ENCODE measurements at places on chromosomes 5 and 9. TPM values are rescaled to one million over a fixed set of nuclear protein-coding genes. Genes with fewer than 3 reads are reported as not detected.
A peak's percentile ranks its signal among the peaks of the same experiment; 100 is the strongest.

Gene PCDHA6
- total RNA-seq: 3.4 TPM

Gene LRRC19
- total RNA-seq: not detected

Gene KCNV2
- not detected for total RNA-seq

Gene SEMA5A
- 3.4 TPM for total RNA-seq

Gene SPRY4
- total RNA-seq: 6.7 TPM

Gene KIF4B
- total RNA-seq: not detected

Gene TGFBR1
- 10.5 TPM for total RNA-seq

Gene SLC6A7
- not detected for total RNA-seq

Gene SRP19
- 42.3 TPM for total RNA-seq

Gene NR2F1-AS1
- 4.9 TPM for total RNA-seq

Gene SMAD5
- total RNA-seq: 35.0 TPM

Gene SHC3
- total RNA-seq: 5.7 TPM

Gene PCA3
- total RNA-seq: not detected

Gene SH3GL2
- 0.78 TPM for total RNA-seq

Gene IPPK
- total RNA-seq: 6.3 TPM

Gene TXNDC8
- not detected for total RNA-seq

DNA sequence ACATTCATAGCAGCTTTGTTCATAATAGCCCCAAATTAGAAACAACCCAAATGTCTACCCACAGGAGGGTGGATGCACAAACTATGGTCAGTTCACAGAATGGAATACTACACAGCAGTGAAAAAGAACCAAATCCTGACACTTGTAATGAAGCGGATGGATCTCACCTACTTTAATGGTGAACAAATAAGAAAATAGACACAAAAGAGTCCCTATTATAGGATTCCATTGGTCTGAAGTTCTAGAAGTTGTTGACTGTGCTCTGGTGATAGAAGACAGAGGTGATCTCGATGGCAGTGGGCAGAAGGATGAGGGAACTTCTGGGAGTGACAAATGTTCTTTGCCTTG lies 20.6 kb upstream of the LAMC3 start:
- H3K27me3 ChIP-seq: no peaks in the 10 kb centered on the region
- no peaks in the 10 kb centered on the region for H3K36me3 ChIP-seq
- H3K4me1 ChIP-seq: no peaks in the 10 kb centered on the region
- DNase-seq: no peak
- H3K27ac ChIP-seq: no peak overlapping the region

DNA sequence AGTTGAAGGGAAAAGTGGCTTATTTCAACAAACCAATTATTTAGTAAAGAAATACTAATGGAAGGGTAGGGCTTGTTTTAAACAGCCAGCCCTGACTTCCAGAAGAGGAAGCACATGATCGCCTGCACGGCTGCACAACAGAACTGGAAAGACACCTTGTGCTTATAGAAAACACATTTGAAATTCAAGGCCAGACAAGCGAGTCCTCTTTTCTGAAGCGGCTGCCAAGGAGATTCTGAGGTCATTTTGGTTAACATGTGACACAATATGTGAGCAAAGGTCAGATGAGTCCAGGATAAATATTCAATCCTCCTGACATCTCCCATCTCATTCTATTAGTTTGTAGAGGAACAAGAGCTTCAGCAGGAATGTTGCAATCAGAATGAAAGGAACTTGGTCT lies 461.4 kb upstream of the ST8SIA4 start:
- H3K4me1 ChIP-seq: no peaks in the 10 kb centered on the region
- no peaks in the 10 kb centered on the region for H3K36me3 ChIP-seq
- H3K27me3 ChIP-seq: no peaks in the 10 kb centered on the region
- peak; percentile 11 for DNase-seq
- H3K27ac ChIP-seq: no peak overlapping the region
- no peak overlapping the region for H3K4me3 ChIP-seq

- no peak overlapping the region for H3K27ac ChIP-seq
- no peak for DNase-seq
- no peak overlapping the region for H3K4me3 ChIP-seq
- H3K4me1 ChIP-seq: no peaks in the 10 kb centered on the region
- H3K36me3 ChIP-seq: no peaks in the 10 kb centered on the region
Observed at GRCh38 chr5:43772764-43773477, 169.9 kb downstream of the NNT start.

GRCh38 chr5:74567411-74567995 lies 73.0 kb downstream of the ENC1 start:
- peak overlapping the region; percentile 59 for H3K27ac ChIP-seq
- H3K27me3 ChIP-seq: no peaks in the 10 kb centered on the region
- no peak for DNase-seq
- H3K36me3 ChIP-seq: no peaks in the 10 kb centered on the region
- H3K4me1 ChIP-seq: peaks cover 4% of the 10 kb centered on the region

DNA sequence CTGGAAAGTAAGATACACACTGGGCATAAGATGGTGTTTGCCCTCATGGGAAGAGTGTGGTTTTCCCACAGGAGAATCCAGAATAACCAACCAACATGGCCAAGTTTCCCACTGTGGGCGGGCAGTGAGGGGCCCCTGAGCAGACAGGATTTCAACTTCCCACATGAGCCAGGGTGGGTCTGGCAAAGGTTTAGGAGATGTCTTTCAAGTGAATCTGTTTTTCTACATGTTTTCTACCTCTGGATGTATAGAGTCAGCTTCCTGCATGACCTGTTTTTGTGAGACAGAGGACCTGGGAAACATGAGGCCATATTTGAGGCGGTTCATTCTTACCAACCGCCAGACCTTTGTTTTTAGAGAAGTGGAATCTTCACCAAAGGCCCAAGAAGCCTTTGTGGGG lies 100.5 kb downstream of the TLE4 start:
- no peak for DNase-seq
- peaks cover 3% of the 10 kb centered on the region for H3K4me1 ChIP-seq
- no peak overlapping the region for H3K4me3 ChIP-seq
- H3K27me3 ChIP-seq: no peaks in the 10 kb centered on the region

DNA sequence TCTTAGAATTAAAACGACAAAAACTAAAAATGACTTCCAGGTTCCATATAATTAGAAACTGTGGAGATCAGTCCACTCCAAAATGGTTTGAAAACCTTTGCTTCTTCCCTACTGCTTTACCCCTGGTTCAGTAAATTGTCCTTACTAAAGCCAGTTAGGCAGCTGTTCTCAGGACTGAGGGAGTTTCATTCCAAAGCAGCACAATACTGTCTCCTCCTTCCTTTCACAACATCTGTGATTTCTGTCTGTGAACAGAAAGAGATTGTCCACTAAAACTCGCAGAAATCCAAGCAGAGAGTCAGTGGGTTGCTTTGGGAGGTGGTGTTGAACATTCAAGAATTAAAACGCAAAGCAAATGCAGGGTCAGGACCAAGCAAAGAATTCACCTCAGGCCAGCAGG lies 740.8 kb upstream of the ZNF608 start:
- H3K27me3 ChIP-seq: no peaks in the 10 kb centered on the region
- no peak overlapping the region for H3K4me3 ChIP-seq
- H3K27ac ChIP-seq: no peak overlapping the region
- no peaks in the 10 kb centered on the region for H3K36me3 ChIP-seq
- peaks cover 11% of the 10 kb centered on the region for H3K4me1 ChIP-seq

DNA sequence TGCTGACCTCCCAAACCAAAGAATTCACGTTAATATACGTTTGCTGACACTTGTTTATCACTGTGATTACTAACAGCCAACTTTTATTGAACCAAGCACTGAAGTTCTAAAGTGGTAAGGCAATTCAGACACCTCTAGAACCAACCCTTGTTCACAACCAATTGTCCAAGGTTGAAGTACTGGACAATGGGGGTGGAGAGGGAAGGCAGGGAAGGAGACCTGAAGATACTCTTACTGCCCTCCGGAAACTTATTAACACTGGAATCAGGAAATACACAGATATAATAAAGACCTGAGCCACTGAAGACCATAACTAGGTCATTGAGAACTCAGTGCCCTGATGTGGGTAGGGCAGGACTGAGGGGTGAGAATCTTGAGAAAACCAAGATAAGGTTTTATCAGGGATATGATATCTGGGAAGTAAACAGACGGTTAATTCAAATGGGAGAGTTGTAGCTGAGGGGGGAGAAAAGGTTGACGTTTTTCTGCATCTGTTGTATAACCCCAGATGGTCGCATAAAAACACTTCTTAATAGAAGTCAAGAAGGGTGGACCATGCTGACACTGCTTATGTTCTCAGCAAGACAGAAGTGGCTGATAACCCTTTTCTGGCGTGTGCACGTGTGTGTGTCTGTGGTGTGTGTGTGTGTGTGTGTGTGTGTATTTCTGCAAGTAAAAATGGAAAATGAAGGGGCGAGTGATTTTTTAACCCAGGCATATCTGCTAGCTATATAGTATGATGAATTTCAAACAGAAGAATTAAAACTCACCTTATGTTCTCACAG lies 125.9 kb downstream of the LHFPL2 start:
- no peak overlapping the region for H3K4me3 ChIP-seq
- DNase-seq: no peak
- H3K27me3 ChIP-seq: no peaks in the 10 kb centered on the region

DNA sequence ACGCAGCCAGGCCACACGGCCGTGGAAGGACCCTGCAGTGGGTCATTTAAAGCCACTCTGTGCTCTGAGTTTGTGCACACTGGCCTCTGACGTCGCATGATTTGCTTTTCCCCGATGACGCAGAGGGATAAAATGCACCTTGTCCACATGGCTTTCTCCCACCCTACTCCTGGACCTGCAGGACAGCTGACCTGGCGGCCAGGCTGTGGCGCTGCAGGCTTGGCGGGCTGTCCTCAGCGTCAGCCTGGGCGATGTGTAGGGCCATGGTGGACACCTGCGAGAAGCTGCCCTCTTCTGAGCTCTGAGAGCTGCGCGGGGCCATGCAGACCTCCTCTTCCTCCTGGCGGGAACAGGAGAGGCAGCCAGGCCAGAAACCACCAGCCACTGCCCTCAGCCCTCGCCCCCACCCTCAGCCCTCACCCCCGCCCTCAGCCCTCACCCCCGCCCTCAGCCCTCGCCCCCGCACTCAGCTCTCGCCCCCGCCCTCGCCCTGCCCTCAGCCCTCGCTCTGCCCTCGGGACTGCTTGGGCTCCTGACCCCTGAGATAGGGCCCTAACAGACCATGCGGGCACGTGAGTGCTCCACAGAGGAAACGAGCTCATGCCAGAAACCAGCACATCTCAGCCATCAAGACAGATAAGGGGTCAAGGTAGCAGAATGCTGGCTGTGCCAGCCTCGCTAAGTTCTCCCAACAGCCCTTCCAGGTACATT lies 20.0 kb upstream of the SCGB3A1 start:
- no peak for DNase-seq
- no peaks in the 10 kb centered on the region for H3K4me1 ChIP-seq
- no peak overlapping the region for H3K4me3 ChIP-seq
- no peaks in the 10 kb centered on the region for H3K27me3 ChIP-seq

- no peak overlapping the region for H3K27ac ChIP-seq
- no peaks in the 10 kb centered on the region for H3K4me1 ChIP-seq
- no peaks in the 10 kb centered on the region for H3K27me3 ChIP-seq
- no peak overlapping the region for H3K4me3 ChIP-seq
Observed at GRCh38 chr5:55407059-55407684, 99.4 kb downstream of the MTREX start.

GRCh38 chr9:70403618-70404025 lies 10.8 kb downstream of the KLF9 start:
- H3K4me1 ChIP-seq: peaks cover 96% of the 10 kb centered on the region
- H3K27ac ChIP-seq: peak overlapping the region; percentile 48
- no peak for DNase-seq
- no peaks in the 10 kb centered on the region for H3K27me3 ChIP-seq
- no peak overlapping the region for H3K4me3 ChIP-seq
- H3K36me3 ChIP-seq: no peaks in the 10 kb centered on the region

DNA sequence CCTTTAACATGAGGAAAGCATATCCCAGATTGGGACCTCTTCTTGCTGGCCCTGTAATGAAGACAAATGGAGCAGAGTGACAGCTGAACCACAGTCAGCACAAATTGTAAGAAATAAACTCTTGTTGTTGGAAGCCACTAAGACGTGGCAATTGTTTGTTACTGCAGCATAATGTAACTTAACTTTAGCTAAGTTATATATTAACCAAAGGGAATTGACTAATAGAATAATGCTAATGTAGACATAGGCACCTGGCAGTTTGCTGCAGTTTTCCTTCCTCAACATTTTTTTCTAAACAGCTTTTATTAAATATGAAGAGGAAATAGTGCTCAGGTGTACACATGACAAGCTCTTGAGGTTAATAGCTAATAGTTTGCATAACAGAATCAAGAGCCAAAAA lies 300.7 kb upstream of the SLC30A5 start:
- H3K4me3 ChIP-seq: no peak overlapping the region
- no peaks in the 10 kb centered on the region for H3K4me1 ChIP-seq
- no peaks in the 10 kb centered on the region for H3K36me3 ChIP-seq
- H3K27me3 ChIP-seq: no peaks in the 10 kb centered on the region

GRCh38 chr5:79795764-79796398 lies 106.2 kb downstream of the CMYA5 start:
- H3K4me1 ChIP-seq: no peaks in the 10 kb centered on the region
- H3K4me3 ChIP-seq: no peak overlapping the region
- H3K27me3 ChIP-seq: no peaks in the 10 kb centered on the region
- DNase-seq: peak; percentile 18

DNA sequence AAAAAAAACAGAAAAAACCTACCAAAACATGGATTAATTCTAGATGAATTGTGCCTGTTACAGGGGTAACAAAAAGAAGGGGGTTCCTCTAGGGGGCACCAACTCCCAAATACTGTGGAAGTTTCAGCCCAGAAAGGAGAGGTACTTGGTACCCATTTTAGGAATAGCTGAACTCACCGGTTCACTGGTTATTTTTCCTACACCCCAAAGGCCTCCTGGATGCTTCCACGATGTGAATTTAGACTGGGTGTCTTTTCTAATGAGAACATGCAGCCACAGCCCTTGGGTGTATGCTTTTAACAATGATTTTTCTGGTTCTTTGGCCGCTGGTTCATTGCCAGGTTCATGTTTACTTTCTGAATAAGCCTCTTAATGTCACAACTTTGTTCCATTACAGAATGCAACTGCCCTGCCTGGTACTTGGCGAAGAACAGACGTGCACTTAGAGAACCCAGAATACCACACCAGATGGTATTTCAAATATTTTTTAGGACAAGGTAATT lies 46.7 kb downstream of the GARNL3 start:
- peak overlapping the region; percentile 72 for H3K27ac ChIP-seq
- DNase-seq: peak; percentile 77
- H3K4me3 ChIP-seq: no peak overlapping the region

- no peaks in the 10 kb centered on the region for H3K27me3 ChIP-seq
- H3K4me1 ChIP-seq: no peaks in the 10 kb centered on the region
- no peak overlapping the region for H3K27ac ChIP-seq
Observed at GRCh38 chr5:169229342-169229892, 71.5 kb downstream of the SLIT3 start.

GRCh38 chr5:9927521-9927997 lies 297.4 kb upstream of the TAS2R1 start:
- H3K27me3 ChIP-seq: no peaks in the 10 kb centered on the region
- no peak overlapping the region for H3K27ac ChIP-seq
- H3K4me3 ChIP-seq: no peak overlapping the region
- H3K4me1 ChIP-seq: no peaks in the 10 kb centered on the region
- H3K36me3 ChIP-seq: no peaks in the 10 kb centered on the region

GRCh38 chr9:128690684-128691034 lies 1.6 kb downstream of the SET start:
- peak overlapping the region; percentile 48 for H3K4me3 ChIP-seq
- H3K27ac ChIP-seq: peak overlapping the region; percentile 75
- DNase-seq: no peak
